Cerebellum (tissue), 4 donors: ENCODE measurements at places on chromosomes 4 and X. TPM values are rescaled to one million over a fixed set of nuclear protein-coding genes. Genes with fewer than 3 reads are reported as not detected.

- no peak for DNase-seq
Observed at GRCh38 chrX:112025753-112026152, 56.8 kb downstream of the TRPC5 start.

GRCh38 chr4:38691251-38692008 lies 27.4 kb downstream of the KLF3 start:
- DNase-seq, result no peak

DNA sequence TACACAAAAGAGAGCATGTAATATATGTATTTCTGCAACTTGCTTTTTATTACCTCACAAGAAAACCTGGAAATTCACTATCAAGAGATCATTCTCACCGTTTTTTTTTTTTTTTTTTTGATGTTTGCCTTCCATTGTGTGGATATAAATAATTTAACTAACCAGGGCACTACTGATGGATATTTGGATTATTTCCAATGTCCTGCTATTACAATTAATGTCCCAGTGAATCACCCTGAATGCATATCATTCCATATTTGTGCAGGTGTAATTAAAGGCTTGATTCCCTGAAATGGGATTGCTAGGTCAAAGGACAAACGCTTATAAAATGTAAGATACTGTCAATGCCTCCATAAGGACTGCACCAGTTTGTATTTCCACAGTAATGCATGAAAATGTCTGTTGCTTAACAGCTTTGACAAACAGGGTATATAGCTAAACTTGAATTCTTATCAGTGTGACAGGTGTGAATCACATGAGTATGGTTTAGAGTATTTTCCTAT lies 87.8 kb downstream of the NCAPG start:
- no peak for DNase-seq

DNA sequence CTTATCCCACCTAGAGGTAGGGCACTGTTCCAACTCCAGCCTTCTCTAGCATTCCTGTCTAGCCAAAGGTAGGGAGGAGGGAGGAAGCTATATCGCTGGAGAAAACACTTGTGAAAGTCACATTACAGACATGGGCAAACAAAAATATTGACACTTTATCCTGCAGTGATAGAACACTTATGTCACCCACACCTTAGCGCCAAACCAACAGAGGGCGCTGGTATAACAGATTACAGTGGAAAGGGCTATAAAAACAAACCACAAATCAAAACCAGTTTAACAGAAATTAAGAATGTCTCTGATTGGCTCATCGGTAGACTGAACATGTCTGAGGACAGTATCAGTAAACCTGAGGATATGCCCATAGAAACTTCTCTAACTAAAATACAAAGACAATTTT lies 451.3 kb downstream of the TLL1 start:
- DNase-seq, result no peak

DNA sequence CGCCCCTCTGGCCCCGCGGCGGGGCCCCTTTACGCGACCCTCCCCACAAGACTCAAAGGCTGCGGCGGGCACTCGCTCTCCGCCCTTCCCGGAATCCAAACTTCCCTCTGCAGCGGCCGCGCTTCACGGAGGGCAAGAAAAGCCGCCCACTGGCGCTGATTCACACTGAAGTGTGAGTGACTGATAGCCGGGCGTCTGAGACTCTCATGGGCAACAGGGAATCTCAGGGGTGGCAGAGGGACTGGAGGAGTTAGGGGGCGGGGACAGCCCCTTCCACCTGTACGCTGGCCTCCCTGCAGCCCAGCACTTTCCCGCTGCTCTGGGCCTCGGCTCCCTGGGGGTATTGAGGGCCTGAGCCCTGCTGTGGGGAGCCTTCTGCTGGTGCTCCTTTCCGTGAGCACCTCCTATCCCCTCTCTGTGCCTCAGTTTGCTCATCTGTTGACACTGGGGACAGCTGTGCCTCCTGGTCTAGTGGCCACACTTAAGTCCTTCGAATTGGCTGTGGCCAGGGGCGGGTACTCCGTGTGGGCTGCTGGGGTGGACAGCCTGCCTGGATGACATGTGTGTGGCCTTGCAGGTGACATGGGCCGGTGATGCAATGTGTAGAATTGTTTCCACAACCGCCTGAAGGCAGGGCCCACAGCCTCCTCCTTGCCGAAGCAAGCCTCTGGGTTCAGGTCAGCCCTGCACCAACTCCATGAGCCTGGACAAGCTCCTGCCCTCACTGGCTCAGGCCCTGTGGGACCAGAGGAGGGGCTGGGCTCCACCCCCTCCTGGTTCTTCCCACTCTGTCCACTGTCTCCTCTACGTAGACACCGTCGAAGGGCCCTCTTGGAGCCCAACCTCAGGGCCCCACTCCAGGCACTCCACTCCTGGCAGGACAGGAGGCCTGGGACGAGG lies 951 bp downstream of the SH3BP2 start:
- DNase-seq, result no peak

DNA sequence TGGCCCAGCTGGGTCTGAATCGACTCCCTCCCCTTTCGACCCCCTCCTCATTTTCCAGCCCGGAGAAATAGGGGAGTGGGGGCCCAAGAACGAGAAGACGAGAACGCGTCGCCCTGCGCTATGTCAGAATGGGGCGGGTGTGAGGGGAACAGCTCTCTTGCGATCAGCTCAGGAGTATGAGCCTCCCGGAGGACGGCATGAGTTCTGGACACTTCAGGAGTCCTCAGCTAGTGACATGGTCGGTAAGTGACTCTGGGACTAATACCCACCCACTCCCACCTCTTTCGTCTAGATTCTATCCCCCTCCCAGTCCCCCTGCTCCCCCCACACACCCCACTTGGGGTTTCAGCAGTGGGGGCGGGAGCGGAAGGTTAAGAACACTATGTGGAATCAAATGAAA lies 944 bp downstream of the KLF8 start:
- peak; percentile 12 for DNase-seq

DNA sequence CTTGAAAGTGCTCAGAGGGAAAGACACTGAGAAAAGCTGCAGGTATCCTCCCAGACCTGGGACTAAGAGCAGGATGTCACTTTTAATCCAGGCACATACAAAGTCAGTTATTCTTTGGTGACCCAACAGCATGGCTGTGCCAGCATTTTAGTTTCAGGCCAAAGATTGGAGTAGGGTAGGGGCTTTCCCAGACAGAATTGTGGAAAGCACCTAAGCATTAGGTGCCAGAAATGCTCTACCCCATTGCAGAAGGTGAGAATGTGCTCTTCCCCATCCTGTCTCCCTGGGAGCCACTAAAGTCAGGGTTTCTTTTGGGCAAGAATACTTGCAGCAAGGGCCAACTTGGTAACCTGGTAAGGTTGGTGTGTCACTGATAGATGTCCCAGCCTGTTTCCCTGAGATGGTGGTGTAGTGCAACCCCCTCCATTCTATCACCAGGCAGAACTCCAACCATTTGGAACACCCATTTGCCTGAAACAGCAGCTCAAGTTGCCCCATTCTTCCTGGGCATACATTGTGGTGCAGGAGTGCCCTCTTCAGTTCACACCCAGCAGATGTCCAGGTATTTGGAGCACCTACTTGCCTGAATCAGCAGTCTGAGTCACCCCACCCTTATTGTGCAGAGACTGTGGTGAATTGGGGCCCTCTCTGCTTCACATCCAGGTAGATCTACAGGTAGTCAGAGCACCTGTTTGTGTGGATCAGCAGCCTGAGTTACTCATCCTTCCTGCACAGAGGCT lies 183.5 kb downstream of the ZC4H2 start:
- DNase-seq, result no peak

GRCh38 chr4:37400241-37400881 lies 155.8 kb downstream of the NWD2 start:
- DNase-seq, result no peak

DNA sequence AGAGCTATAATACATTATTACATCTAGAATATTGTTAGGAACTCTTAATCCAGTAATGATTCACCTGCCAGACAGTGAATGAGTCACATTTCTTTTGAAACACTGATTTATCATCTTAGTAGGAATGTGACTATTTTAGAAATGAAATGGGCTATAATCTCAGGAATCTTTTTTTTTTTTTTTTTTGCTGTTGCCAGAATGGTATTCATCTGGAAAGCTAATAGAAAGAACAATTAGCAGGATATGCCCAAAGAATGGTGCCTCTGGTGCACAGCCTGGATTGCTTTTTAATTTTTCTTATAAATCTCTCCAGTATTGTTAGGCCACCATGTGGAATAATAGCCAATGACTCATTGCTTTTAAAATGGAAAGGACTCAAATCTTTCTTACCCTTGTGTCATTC lies 181.1 kb upstream of the SMIM31 start:
- no peak for DNase-seq

DNA sequence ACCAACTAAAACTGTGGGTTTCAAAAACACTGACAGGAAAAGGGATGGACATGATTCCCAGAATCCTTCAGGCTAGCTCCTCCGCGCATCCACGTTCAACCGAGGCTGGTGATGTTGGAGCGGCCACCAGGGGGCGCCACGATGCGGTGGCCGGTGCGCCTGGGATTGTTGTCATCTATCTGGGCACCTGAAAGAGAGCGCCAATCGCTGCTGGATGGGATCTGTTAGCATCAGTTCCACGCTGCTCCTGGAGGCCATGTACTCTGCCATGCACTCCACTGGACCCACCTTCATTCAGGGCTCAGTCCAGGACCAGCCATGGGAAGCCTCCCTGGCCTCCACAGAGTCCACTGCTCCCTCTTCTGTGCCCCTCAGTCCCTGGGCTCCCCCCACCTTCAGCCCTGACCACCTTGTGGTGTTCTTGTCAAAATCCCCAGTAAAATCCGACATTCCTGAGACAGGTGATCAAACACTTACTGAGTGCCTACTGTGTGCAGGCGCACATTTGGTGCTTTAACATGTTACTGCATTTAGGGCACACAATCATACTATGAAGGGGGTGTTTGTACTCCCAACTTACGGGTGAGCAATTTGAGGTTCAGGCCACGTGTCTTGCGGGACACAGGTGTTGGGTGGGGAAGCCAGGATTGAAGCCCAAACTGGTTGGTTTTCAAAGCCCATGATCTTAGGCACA lies 71.1 kb downstream of the CRMP1 start:
- no peak for DNase-seq

- no peak for DNase-seq
Observed at GRCh38 chr4:73828956-73829355, 7.5 kb upstream of the CXCL6 start.

DNA sequence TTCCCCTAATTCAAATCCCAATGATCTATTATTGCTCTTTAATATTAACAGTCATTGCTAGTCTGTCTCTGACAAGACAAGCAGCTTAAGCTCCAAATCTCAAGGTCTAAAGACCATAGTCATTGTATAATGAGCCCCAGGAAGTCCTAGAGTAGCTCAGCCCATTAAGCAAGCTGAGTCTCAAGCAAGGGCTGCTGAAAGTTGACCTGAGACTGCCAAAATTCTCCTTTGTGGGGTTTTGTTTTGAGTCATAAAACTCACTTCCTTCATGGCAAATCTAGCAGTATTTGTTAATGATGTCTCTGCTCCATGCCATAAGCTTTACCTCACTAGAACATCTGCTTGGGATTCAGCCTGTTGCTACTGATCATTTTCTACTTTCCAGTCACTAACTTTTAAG lies 313.2 kb downstream of the ANTXR2 start:
- DNase-seq, result no peak

- no peak for DNase-seq
Observed at GRCh38 chr4:57378766-57379165, 268.6 kb upstream of the IGFBP7 start.

Gene LIMCH1
- total RNA-seq, result 50.8 TPM

Gene TMEM255A
- total RNA-seq, result 2.1 TPM

Gene FAM9C
- not detected for total RNA-seq

Gene GAGE12H
- not detected for total RNA-seq

Gene NAP1L2
- 26.5 TPM for total RNA-seq

Gene CAMK2D
- total RNA-seq, result 97.5 TPM

Gene ASB11
- not detected for total RNA-seq

Gene PLAC8
- total RNA-seq, result 0.82 TPM

Gene POF1B
- 0.09 TPM for total RNA-seq

Gene PRR32
- not detected for total RNA-seq
